ENCODE measurements at places on chromosomes 11 and 22.
A peak's percentile ranks its signal among the peaks of the same experiment; 100 is the strongest.

- DNase-seq, result no peak
These were observed 460.0 kb downstream of the BUD13 start for GRCh38 chr11:116312570-116313391.

DNA sequence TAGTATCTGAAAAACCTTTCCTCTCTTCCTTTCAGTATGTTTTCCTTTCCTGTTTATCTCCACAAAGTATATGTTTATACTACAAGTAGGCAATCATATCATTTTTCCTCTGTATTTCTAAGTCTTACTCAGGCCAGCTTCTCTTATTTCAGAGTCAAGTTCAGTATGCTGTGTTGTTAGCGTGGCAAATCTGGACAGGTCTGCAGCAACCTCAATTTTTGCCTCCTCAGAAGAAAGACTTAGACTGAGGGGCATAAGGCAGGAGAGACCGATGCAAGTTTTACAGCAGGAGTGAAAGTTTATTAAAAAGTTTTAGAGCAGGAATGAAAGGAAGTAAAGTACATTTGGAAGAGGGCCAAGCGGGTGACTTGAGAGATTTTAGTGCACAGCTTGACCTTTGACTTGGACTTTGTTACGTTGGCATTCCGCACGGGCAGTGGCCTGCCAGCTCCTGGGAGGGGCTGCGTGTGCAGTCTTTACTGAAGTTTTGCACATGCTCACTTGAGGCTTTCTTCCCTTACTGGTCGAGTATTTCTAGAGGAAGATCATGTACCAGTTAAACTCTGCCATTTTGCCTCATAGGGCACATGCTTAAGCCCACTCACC is 343.2 kb downstream of the NTM start:
- DNase-seq, result no peak

DNA sequence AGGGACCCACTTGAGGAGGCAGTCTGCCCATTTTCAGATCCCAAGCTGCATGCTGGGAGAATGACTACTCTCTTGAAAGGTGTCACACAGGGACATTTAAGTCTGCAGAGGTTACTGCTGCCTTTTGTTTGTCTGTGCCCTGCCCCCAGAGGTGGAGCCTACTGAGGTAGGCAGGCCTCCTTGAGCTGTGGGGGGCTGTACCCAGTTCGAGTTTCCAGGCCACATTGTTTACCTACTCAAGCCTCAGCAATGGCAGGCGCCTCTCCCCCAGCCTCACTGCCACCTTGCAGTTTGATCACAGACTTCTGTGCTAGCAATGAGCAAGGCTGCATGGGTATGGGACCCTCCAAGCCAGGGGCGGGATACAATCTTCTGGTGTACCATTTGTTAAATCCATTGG is 126.0 kb downstream of the OR4A5 start:
- no peak for DNase-seq

- DNase-seq, result no peak
These were observed 596.4 kb upstream of the B3GAT1 start for GRCh38 chr11:135008412-135008811.

GRCh38 chr22:46803936-46804335 is 41.5 kb downstream of the TBC1D22A start:
- DNase-seq, result no peak

DNA sequence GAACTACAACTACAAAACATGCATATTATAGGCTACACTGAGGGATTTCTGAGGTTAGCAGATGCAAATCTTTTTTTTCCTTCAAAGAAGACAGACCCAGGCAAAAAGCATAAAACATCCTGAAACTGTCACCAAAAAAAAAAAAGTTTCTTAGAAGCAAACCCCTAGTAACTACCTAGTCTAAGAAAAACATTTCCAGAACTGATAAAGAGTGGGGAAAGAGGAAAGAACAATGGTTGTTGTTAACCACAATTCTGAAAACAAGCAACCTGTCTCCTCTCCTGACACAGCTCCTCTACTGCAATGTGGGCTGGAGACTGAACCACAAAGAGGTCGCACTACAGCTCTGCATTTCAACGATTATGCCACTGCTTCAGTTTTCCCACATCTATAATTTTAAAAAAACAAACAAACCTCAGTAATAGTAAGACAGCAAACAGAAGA is 15.0 kb downstream of the DENND5A start:
- peak; percentile 64 for DNase-seq

DNA sequence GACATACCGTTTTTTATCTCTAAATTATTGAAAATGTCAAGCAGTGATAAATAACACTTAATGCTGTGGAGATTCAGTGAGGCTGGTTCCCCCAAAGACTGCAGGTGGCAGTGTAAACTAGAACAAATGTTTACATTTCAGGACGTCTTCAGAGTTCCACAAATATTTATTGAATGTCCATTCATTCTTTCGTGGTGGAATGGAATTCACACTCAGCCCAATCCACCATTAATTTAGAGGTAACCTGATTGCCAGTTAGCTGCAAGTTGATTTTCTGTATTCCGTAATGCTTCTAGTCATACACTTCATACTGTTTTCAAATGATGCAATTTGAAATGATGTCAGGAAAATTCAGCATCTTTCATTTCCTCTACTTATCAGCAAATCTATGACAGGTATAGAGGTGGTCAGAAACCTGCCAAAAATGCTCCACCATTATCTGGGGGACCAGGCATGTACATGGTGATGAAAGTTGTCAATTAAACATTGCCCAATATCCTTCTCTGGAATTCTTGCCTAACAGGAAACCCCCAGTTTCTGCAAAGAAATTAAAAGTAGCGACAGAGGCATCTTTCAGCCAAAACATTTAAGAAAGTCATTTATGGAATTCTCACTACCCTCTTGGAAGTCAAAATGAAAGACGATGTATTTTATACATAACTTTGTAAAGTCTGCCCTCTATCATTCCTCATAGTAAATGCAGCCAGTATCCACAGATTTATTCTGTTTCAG is 94.3 kb upstream of the BMAL1 start:
- no peak for DNase-seq

DNA sequence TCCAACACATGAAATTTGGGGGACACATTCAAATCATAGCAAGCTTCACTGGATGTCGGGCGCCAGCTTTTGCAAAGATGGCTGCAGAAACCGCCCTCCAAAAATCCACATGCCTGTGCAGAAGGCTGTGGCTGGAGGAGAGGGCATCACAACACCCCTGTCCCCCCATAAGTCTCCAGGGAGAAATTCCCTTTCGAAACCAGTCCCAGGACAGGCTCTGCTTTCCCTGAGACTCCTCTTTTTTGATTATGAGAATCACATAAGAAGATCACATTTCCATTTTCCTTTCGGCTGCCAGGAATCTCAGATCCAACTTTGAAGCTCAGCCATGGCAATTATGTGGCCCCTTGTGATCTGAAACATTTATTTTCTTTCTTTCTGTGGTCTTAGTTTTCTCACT is 9.7 kb downstream of the LIF start:
- no peak for DNase-seq

GRCh38 chr11:93633835-93634234 is 27.6 kb upstream of the CEP295 start:
- DNase-seq, result no peak

DNA sequence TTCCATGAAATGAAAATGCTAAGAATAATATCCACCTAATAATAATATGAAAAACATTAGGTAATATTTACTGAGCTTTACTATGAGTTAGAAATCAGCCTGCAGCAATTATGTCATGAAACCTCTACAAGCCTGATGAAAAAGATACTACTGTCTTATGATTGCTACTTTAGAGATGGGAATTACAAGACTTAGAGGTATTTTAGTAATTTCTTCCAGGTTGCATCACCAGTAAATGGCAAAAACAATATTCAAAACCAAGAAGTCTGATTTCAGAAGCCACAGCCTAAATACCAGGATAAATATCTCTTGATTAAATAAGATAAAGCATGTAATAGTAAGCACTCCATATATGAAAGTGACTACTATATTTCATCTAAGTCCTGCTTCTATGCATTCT is 13.8 kb downstream of the OR5B21 start:
- no peak for DNase-seq

DNA sequence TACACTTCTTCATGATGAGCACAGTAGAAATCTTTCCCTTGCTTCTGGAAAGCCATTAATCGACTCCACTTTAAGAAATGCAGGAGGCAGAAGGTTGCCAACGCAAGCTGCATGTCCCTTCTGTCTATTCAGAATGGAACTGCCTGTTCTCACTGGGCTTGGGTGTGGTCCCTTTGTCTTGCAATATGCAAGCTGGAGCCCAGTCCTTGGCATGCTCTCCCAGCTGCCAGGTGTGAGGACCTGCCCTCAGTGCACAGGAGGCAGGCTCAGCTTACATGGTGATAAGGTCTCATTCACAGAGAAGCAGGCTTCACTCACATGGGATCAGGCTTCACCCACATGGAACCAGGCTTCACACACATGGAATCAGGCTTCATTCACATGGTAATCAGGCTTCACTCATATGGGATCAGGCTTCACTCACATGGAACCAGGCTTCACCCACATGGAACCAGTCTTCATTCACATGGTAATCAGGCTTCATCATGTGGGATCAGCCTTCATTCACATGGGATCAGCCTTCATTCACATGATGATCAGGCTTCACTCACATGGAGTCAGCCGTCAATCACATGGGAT is 59.2 kb upstream of the USP47 start:
- DNase-seq, result no peak

GRCh38 chr11:101863361-101863760 is 51.4 kb upstream of the CEP126 start:
- DNase-seq, result no peak

GRCh38 chr11:117824571-117825537 is at the start of gene FXYD2:
Gene FXYD2, minus strand, starts transcription at chr11:117824744. Its CDS starts 66 bp downstream, at chr11:117824678.
- DNase-seq, result no peak

DNA sequence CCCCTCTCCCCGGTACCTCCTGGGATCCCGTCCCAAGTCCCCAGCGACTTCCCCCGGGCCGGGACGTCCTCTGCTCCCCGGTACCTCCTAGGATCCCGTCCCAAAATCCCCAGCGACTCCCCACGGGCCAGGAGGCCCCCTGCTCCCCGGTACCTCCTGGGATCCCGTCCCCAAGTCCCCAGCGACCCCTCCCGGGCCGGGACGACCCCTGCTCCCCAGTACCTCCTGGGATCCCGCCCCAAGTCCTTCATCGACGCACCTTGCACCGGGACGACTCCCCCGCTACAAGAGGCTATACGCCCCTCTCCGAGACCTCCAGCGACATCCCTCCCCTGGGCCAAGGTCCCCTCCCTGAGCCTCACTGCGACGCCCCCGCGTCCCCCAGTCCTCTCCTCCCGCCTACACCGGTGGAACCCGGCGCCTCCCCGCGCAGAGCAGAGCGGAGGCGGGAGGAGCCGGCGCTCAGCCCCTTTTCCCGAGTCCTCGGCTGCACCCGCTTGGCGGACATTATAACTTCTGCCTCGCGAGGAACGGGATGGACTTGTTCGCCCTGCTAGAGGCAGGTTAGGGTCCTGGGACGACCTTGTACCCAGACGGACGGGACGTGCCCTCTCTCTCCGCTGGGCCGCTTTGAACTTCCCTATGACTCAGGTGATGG is 912 bp downstream of the KREMEN1 start:
- DNase-seq, result no peak

DNA sequence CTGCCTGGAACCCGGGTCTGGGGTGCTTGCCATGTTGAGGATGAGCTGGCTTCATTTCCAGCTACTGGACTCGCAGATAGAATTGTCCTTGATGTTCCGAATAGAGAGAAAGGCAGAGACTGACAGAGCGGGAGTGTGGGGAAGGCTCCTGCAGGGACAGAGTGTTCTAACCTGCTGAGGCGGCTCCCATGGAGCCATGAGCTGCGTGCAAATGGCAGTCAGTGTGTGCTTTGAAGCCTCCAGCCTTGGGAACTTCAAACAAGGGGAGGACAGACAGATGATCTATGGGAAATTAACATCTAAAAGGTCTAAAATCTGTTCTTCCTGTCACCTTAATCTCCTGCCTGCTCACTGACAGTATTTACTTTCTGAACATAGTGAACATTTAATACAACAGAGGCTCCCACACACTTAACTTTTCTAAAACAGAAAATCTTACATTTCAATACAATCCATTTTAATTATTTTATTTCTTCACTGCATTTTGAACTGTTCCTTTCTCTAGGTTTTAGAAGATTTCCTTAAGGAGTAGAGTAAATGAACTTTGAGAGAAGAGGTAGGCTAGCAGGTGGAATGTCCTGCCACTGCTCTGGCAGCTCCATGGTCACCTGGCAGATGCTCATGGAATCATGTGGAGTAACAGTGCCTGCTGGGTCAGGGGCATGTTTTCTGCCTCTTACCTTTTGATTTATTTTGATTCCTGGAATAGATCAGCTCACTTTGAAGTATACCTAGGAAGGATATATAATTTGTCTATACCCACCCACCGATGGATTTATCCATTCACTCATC is 481.7 kb downstream of the NTM start:
- no peak for DNase-seq

DNA sequence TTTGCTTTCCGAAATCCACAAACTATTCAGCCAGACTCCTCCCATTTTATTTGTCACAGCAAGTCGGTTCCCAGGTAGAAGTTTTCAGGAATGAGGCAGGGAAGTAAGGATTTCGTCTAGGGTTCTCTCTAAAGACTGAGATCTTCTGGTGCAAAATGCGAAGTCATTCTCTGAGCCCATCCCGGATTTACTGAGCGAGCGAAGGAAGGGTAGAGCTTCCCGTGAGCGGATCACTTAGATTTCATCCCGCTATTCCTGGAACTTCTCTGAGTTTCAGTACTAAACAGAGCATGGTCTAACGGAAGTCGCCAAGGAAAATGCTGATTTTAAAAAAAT is 3.1 kb upstream of the CALCA start:
- DNase-seq, result no peak

GRCh38 chr11:120168960-120169681 is 31.2 kb upstream of the TRIM29 start:
- DNase-seq, result peak; percentile 68

DNA sequence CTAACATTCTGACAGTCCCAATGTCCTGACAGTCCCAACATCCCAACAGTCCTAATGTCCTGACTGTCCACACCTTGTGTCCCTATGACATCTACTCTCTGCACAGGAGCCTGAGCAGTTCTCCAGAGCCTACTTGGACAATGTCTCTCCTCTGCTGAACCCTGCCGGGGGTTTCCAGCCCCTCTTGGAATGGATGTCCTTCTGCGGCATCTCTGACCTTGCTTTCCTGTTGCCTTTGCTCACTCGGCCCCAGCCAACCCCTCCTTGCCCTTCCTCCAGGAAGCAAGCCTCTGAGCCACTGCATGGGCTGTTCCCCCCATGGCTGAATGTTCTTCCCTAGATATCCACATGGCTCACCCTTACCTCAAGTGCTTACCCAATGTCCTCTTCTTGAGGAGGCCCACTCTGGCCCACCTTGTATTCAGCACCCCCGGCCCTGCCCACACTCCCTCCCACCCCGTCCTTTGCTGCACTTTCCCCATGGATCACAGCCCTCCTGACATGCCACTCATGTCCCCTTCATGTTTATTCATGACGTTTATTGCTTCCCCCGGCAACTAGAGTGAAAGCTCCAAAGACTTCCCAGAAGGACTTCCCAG is 59.5 kb downstream of the DHCR7 start:
- no peak for DNase-seq

GRCh38 chr11:80916173-80916798 is 1475.5 kb upstream of the TENM4 start:
- DNase-seq, result no peak

- no peak for DNase-seq
These were observed 51.7 kb downstream of the ZBTB16 start for GRCh38 chr11:114110952-114111947.

All from GDM1 (cell line).